ENCODE measurements at places on chromosomes 7 and 10.

DNA sequence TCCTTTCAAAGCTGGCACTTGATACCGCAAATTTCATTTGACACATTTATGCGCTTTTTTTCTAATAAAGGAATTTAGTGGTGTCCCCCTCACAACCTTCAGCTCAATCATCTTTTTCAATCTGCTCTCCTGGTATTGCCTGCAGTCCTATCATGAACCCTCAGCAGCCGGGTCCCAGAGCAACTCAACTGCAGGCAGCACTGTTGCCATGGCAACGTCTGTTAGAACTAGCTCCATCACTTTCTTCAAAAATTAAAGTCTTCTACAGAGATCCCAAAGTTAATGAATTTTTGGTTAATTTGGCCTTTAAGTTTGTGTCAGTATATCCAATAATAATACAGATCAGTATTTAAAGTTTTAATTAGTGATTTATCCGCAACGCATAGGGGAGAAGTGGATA is 136.1 kb upstream of the TARP start:
- no peak for DNase-seq

- no peak for DNase-seq
Measured at GRCh38 chr10:102009801-102010425, 46.1 kb downstream of the ARMH3 start.

DNA sequence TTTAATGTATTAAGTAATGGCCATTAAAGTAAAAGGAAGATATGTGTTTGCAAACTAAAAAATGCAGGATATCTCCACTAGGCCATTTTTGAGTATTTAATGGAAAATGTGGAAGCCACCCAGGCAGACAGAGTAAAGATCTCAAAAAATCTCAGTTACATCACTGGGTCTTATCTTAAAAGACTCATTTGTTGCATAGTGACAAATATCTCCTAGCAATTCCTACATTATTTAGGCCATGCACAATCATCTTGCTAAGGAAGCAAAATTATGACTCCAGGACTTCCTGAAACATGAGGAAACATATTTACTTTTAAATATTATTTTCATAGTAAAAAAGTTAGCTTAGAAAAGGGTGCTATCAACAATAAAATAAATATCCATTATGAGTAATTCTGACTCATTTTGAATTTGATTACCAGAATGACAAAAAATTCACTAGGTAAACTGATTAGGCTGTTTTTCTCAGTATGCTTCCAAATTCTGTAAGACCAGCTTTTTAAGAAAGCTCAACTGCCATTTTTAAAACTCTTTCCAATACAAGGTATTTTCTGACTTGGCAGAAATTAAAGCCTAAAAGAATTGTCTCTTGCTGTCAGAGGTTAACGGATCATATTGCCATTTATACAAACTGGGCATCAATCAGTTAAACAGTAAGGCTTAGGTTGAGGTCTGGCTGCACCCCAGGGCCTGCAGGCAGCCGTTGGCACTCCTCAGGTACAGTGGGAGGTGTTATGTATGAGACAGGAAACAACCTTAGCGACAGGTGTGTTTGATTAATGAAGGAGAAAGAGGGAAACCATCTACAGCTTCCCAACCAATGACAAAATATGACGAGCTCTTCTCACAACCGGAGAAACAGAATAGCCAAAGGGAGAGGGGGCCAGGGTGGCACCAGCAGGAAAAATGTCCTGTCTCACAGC is 31.8 kb downstream of the PCLO start:
- no peak for DNase-seq

DNA sequence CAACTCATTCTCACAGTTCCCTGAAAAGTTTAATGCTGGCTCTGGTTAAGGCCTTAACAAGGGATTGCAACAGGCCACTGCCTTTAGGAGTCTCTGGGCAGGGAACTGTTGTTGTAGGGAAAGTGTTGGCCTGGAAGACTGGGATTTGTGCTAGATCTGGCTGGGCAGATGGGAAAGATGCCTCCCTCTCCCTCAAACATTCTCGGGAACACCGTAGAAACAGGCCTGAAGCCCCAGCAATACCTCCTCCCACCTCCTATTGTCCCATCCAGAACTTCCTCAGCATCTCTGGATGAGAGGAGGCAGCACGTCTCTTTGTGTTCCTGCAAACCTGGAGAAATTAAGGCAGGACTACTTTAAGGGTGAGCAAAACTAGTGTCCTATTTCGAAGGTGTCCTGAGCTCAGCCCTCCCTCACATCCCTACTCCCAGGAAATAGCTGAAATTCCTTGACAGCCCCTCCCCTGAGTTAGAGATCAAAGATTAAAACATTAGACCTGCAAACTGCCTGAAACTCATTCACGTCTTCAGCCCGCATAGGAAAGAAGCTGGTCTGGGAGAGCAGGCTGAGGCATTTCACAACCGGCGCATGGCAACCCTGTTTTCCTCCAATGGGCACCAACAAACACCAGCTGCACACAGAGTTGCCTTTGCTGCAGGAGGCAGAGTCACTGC is 10.9 kb upstream of the MAP3K8 start:
- DNase-seq = no peak

DNA sequence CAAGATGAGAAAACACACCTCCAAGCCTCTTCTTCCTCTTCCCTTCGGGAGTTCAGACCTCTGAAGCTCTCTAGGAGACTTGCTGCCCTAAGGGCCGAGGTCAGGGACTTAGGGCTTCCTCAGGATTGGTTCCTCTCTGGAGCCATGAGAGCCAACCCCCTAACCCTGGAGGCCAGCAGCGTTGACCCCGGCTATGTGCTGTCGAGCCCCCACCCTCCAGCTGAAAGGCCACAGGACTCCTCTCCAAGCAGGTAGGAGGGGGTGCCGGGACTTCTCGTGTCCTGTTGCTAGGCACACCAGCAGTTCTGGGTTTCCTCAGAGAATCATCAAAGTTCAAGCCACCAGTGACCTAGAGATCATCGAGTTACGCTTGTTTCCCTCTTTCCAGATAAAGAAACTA is 87.4 kb downstream of the ARHGAP22 start:
- DNase-seq = no peak

DNA sequence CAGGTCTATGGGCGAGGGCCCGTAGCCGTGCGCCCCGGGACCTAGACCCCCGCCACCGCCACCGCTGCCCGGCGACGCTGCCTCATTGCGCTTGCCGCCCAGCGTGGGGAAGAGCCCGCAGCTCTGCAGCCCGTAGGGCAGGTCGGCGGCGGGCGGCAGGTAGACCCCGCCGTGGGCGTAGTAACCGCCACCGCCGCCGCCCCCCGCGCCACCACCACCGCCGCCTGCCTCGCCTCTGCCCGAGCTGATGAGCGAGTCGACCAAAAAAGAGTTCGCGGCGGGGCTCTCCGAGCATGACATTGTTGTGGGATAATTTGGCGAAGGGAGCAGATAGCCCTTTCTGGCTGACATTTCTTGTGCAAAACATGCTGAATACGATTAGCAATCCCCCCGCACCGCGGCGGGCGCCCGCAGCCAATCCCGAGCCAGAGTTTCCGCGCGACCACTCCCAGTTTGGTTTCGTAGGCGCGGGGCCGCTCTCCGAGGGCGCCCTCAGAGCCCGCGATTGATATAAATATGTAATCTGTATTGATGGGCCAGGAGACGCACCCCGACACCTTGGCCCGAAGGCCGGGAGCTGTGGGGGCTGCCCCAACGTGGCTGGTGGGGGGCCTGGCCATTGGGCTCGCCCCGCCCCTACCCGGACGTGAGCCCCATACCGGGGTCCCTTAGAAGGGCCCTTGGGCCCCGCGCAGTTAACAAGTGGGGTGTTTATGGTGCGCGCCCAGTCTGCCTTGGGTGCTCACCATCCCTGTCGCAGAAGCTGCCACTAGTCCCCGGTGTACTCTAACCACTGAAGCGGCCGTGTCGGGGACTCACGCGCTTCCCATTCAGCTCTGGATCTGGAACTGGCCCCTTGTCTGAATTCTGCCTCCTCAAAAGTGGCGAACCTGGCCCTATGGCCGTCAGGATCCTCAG is at the start of gene HOXA10:
TSS of gene HOXA10 (minus strand) at position 365 of the 918 bp plus-strand sequence. CDS start at position 351, 14 bp downstream.
- DNase-seq = no peak

- DNase-seq = no peak
Measured at GRCh38 chr7:112930787-112931186, 140.6 kb upstream of the TMEM168 start.

GRCh38 chr7:2005786-2006185 is 227.0 kb downstream of the MAD1L1 start:
- no peak for DNase-seq

DNA sequence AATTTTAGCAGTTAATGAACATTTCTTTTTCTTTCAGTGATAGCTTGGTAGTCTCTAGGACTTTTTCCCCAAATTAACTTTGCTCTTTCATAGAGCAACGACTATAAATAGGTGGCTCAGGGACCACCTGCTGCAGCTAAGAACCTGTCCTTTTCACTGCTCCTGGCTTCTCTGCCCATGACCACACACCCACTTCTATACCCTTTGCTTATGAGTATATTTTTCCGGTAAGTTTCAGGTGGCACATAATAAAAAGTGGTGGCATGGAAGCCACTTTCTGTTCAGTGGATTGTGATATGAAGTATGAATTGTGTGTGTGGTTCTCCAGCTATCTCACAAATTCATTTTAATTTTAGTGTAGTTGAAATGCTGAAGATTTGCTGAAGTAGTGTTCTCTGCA is 1.2 kb downstream of the ING3 start:
- no peak for DNase-seq

- DNase-seq = no peak
Measured at GRCh38 chr10:48492201-48492600, 112.7 kb downstream of the ARHGAP22 start.

- DNase-seq = peak; percentile 32
Measured at GRCh38 chr7:155764438-155764793, 47.8 kb downstream of the SHH start.

DNA sequence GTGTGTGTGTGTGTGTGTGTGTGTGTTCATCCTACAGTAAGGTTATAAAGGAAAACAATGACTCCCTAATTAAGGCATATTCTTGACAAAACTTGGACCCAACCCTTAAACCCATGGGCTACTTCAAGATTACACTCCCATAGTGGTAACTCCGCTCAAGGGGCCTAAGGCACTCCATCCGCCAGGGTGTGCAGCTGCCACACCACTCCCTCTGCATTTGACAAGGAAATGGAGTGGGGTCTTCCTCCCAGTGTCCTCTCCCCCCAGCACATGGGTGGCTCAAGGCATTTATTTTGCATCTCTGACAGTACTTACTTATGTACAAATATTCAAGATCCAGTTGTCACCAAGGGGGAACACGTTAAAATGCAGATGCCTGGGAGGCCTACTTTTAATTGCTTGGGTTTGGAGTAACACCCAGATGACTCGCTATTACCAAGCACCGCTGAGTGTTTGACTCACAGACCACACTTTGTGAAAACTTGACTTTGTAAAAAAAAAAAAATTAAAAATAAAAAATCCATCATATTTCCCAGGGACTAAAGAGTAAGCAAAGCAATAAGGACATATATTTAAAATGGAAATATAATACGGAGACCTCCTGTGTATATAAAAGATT is 53.0 kb upstream of the AGR3 start:
- no peak for DNase-seq

- no peak for DNase-seq
Measured at GRCh38 chr7:18901982-18902421, 215.4 kb downstream of the TWIST1 start.

GRCh38 chr10:16887565-16887964 is 70.3 kb upstream of the RSU1 start:
- DNase-seq = no peak

GRCh38 chr10:103493362-103493915 is at the start of gene NEURL1:
NEURL1 (plus strand) TSS chr10:103493705; CDS start chr10:103494388, 683 bp downstream.
- no peak for DNase-seq
